AG20443 (cell line): ENCODE measurements at places on chromosomes 6 and 20.
A peak's percentile ranks its signal among the peaks of the same experiment; 100 is the strongest.

- DNase-seq = no peak
These were observed 14.9 kb upstream of the TFAP2C start for GRCh38 chr20:56614196-56614595.

GRCh38 chr6:84709121-84709520, 55.3 kb downstream of the TBX18 start:
- no peak for DNase-seq

- DNase-seq = peak; percentile 40
These were observed 69.8 kb downstream of the TMEM170B start for GRCh38 chr6:11607383-11607782.

GRCh38 chr6:15102241-15102640, 143.6 kb upstream of the JARID2 start:
- DNase-seq = no peak

GRCh38 chr6:7646394-7646793, 56.4 kb downstream of the SNRNP48 start:
- peak; percentile 47 for DNase-seq

GRCh38 chr6:170149681-170150589, 140.9 kb downstream of the DLL1 start:
- DNase-seq = no peak
